Esophagus squamous epithelium (tissue), 5 donors: ENCODE measurements at places on chromosomes 1 and 21.
A peak's percentile ranks its signal among the peaks of the same experiment; 100 is the strongest.

- DNase-seq: no peak
Measured at GRCh38 chr1:42917241-42917495, 41.5 kb downstream of the SLC2A1 start.

DNA sequence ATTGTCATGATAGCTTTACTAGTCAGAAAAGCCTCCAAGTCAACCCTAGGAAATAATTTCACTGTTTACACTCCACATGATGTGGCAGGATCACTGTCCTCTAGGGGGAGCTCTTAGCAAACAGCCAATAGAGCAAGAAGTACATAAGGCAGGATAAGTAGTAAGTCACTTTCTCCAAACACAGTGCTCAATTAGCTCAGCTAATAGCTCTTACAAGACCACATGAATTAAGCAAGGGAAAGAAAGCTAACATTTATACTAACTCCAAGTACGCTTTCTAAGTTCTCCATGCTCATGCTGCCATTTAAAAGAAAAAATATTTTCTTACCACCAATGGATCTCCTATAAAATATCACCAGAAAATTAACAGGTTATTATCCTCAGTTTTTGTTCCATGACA is 66.9 kb upstream of the LRIF1 start:
- no peak for DNase-seq

- DNase-seq: no peak
Measured at GRCh38 chr1:36653850-36654249, 171.1 kb upstream of the CSF3R start.

- DNase-seq: no peak
Measured at GRCh38 chr1:42690477-42691156, 8.4 kb downstream of the YBX1 start.

DNA sequence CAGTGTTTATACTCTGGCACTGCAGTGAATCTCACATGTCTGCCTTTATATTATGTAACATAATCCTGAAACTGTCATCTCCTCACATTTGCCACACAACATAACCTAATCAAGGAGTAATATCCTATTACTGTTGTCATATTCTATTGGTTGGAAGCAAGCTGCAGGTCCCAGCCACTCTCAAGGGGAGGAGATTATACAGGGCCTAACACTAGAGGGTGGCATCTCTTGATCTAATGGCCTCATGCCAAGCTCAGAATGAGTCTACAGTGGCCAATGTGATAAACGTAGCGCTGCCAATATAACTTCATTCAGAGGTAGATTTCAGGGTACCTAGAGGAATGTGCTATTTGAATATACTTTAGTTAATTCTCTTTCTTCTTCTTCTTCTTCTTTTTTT is 166.8 kb downstream of the BACH1 start:
- DNase-seq: no peak

DNA sequence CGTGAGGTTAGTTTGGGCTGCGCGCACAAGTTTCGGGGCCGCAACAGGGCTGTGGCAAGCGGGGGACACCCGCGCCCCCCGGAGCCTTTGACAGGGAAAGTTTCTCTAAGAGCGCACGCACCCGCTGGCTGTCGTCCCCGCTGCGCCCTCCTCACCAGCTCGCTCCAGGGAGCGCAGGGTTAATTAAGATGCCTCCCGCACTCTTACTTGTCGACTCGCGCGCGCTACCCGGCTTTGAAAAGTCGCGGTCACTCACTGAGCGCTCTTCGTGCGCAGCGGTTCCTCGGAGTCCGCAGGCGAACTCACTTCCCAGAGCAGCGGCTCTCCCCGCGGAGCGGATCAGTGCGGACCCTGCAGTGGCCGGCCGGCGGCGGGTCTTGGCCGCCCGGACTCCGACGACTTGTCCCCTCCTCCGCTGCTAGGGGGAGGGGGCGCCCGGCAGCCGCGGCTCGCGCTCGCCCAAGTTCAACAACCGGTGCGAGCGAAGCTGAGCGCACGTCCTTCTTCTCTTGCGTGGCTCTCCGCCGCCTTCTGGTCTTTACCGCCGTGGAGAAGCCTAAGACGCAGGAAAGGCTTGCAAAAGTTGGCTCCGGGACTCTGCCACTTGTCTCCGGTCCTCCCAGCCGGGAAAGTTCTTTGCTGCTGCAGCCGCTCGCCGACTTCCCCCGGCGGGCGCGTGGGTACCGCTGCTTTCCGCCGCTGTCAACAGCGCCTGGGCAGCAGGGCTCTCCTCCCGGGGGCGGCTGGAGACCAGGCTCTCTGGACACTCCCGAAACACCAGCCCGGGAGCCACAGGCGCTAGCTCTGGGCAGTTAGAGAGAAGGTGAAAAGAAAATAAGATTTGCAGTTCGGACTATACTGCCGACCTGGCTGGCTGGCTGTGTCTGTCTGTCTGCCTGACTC is 506 bp downstream of the JUN start:
- DNase-seq: peak; percentile 71

DNA sequence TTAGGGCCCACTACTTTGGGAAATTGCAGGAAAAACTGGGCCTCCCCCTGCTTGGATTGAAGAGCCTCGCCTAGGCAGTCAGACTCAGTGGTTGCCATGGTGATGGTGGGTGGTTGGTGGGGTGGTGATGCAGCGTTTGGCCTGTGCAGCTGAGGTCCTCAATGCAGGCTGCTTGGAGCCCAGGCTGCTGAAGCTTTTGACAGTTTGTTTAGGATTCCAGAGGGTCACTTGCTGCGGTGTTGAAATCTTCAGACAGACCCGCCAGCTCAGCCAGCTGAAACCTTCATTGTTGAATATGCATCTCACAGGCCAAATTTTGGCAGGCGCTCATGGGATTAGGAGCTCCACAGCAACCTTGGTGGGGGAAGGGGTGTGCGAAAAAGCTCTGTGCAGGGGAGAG is 67.9 kb downstream of the CACNA1E start:
- DNase-seq: no peak
